Left lung (tissue), 14 donors: ENCODE measurements at places on chromosomes 5 and 9. TPM values are rescaled to one million over a fixed set of nuclear protein-coding genes. Genes with fewer than 3 reads are reported as not detected.

KCNIP1 gene
- total RNA-seq, result 0.35 TPM

DNA sequence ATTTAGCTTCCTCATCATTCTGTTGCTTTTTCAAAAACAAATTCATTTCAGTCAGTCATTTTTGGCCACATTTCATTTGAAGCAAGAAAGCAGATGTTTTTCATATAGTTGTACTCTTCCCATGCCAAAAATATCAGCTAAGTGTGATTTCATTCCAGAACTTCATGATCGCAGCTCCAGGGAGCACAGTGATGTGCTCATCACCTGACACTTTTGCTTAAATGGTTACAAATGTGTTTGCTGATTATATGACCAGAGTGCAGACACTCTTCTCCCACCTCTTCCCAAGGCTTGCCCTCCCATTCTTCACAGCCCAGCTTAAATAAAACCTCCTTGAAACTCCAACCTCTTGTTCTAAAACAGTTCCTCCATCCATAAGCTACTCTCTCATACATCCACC lies 32.6 kb downstream of the GABRB2 start:
- no peaks in the 10 kb centered on the region for H3K36me3 ChIP-seq
- no peak overlapping the region for H3K4me3 ChIP-seq
- peak; percentile 34 for DNase-seq
- H3K27ac ChIP-seq, result no peak overlapping the region
- H3K4me1 ChIP-seq, result no peaks in the 10 kb centered on the region
- H3K27me3 ChIP-seq, result no peaks in the 10 kb centered on the region

DNA sequence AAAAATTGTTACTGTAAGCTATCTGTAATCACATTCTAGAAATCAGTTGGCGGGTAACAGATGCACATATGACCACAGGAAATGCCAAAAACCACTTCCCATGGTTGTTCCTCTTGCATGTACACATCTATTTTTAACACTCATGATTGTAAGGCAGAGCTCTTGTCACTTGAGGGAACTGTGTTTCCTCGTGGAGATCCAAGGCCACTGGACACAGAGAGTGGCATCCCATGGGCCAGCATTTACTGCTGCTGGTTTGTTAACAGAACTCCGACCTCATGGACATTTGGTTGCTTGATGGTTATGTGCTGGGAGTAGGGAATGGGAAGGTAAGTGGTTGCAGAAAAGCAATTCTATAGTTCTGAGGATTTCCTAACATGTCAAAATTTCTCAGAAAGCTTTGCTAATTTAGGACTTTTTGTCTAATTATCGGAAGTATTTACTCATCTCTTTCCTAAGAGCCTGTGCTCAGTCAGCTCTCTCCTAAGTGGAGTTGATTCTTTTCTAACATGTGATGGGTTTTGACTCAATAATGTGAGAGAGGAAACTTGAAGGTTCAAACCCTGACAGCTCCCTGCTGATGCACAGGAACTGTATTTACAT lies 202.0 kb upstream of the NR3C1 start:
- no peaks in the 10 kb centered on the region for H3K27me3 ChIP-seq
- H3K36me3 ChIP-seq, result no peaks in the 10 kb centered on the region
- no peak for DNase-seq

- H3K36me3 ChIP-seq, result peaks cover 63% of the 10 kb centered on the region
- H3K27me3 ChIP-seq, result no peaks in the 10 kb centered on the region
- no peaks in the 10 kb centered on the region for H3K4me1 ChIP-seq
- H3K27ac ChIP-seq, result no peak overlapping the region
- no peak for DNase-seq
- no peak overlapping the region for H3K4me3 ChIP-seq
Measured at GRCh38 chr9:125440411-125440810, 178.8 kb downstream of the GAPVD1 start.

TAF11L12 gene
- not detected for total RNA-seq

DNA sequence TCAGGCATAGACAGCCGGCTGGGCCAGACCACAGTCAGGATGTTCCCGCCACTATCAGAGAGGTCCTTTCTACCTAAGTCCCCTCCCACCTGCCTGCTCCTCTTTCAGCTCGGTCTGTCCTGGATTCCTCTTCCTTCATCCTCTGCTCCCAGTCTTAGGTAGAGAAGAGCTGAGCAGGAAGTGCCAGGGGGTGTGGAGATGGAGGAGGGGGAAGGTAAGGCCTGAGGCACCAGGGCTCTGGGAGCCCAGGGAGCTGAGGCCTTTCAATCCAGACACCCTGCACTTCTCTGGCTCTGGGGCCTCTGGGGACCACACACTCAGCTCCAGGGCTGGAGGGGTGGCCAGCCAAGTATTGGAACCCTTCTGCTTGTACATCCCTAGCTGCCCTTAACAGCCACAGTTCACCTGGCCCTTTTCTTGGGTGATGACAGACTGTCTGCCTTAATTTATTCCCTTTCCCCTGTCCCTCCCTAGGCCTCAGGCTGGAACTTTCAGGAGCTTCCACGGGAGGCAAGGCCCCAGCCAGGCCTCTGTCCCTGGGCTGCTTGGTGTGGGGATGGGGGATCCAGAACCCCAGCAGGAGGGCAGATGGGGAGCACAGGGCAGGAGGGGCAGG lies 15.6 kb downstream of the IRF1 start:
- peaks cover 4% of the 10 kb centered on the region for H3K4me1 ChIP-seq
- H3K4me3 ChIP-seq, result no peak overlapping the region
- no peaks in the 10 kb centered on the region for H3K27me3 ChIP-seq

KIAA0825 gene
- total RNA-seq, result 6.3 TPM

DNA sequence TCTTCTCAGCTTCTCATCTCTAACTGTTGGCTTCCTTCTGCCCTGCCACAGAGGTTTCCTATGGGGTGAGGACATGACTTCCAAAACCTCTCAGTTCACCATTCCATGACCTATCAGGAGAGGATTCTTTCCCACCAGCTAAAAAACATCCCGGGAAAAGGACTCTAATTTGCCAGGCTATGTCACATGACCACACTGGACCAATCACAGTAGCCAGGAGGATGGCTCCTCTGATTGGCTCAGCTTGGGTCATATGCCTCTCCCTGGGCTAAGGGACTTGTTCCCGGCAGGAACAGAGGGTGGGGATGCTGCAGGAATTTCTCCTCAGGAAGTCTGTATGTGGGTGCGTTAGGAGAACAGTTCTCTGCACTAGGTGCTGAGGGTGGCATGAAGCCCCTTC lies 40.3 kb upstream of the XPA start:
- H3K36me3 ChIP-seq, result no peaks in the 10 kb centered on the region
- no peak for DNase-seq
- peaks cover 8% of the 10 kb centered on the region for H3K27me3 ChIP-seq
- H3K4me3 ChIP-seq, result no peak overlapping the region
- peaks cover 4% of the 10 kb centered on the region for H3K4me1 ChIP-seq

DNA sequence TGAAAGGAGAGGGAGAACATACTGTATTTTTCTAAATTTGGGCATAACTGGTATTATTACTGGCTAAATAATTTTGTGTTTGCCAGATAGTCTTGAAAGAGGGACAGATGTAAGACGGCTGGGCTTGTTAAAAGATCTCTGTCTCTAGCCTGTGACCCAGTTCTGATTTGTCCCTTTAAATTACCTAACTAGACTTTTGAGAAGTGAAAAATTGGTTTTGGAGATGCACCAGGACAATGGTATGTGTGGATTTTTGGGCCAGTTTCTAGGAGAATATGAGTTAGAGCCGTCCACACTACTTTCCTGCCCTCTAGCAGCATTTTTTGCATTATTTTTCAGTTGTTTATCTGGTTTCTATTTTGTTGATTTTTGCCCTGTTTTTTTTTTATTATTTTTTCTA lies 33.5 kb downstream of the LNPEP start:
- peak overlapping the region; percentile 19 for H3K27ac ChIP-seq
- no peaks in the 10 kb centered on the region for H3K36me3 ChIP-seq
- peaks cover 17% of the 10 kb centered on the region for H3K4me1 ChIP-seq
- H3K27me3 ChIP-seq, result no peaks in the 10 kb centered on the region

DNA sequence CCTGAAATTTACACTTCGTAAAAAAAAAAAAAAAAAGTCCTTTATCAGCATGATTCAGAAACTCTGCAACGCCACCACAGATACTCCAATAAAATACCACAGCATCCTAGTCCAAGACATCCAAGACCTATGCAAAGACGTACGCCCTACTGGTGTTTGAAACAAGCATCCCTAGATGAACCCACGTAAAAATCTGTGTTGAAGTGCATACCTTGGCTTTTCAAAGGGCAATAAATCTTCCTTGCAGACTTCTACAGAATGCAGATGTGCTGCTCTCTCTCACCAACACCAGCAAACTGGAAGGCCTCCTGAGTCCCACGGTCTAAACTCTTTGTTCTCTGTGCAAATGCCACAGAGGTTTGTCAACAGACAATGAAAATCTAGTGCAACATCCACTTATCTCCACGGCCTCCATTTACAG lies 38.8 kb downstream of the MYO10 start:
- H3K4me3 ChIP-seq, result no peak overlapping the region
- H3K4me1 ChIP-seq, result peaks cover 4% of the 10 kb centered on the region
- DNase-seq, result no peak
- H3K27me3 ChIP-seq, result no peaks in the 10 kb centered on the region
- H3K36me3 ChIP-seq, result no peaks in the 10 kb centered on the region

DNA sequence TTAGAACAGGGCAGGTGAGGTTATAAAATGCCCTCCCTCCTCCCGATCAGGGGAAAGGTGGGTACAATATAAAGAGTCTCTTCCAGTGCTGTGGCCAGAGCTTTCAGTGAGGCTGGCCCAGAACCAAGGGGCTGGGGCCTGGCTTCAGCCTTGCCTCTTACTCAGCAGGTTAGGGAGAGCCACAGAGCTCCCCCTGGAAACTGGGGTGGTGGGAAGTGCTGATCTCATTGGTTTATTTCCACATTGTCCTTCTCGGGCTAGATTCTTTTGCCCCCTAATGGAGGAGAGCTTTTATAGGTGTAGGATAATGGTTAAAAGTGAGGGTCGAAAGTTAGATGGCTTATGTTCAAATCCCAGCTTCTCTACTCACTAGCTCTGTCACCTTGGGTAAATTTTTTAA lies 186.7 kb upstream of the TBC1D2 start:
- DNase-seq, result no peak
- no peaks in the 10 kb centered on the region for H3K4me1 ChIP-seq
- H3K27me3 ChIP-seq, result no peaks in the 10 kb centered on the region
- H3K27ac ChIP-seq, result no peak overlapping the region
- H3K4me3 ChIP-seq, result no peak overlapping the region

OMD gene
- total RNA-seq, result 2.4 TPM

- no peak overlapping the region for H3K27ac ChIP-seq
- H3K4me1 ChIP-seq, result no peaks in the 10 kb centered on the region
- H3K4me3 ChIP-seq, result no peak overlapping the region
- H3K36me3 ChIP-seq, result no peaks in the 10 kb centered on the region
- no peak for DNase-seq
- no peaks in the 10 kb centered on the region for H3K27me3 ChIP-seq
Measured at GRCh38 chr5:9361835-9362234, 184.0 kb downstream of the SEMA5A start.

DNA sequence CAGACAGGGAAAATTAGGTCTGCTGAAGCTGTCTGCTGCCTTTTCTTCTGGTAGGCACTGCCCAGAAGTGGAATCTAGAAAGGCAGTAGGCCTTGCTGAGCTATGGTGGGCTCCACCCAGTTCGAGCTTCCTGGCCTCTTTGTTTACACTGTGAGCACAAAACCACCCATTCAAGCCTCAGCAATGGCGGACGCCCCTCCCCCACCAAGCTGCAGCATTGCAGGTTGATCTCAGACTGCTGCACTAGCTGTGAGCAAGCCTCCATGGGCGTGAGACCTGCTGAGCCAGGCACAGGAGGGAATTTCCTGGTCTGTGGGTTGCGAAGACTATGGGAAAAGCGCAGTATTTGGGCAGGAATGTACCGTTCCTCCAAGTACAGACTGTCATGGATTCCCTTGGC lies 18.5 kb downstream of the AGTPBP1 start:
- no peak overlapping the region for H3K4me3 ChIP-seq
- H3K27me3 ChIP-seq, result no peaks in the 10 kb centered on the region
- peaks cover 27% of the 10 kb centered on the region for H3K4me1 ChIP-seq
- DNase-seq, result no peak
- no peak overlapping the region for H3K27ac ChIP-seq
- no peaks in the 10 kb centered on the region for H3K36me3 ChIP-seq

GARIN3 gene
- not detected for total RNA-seq

DNA sequence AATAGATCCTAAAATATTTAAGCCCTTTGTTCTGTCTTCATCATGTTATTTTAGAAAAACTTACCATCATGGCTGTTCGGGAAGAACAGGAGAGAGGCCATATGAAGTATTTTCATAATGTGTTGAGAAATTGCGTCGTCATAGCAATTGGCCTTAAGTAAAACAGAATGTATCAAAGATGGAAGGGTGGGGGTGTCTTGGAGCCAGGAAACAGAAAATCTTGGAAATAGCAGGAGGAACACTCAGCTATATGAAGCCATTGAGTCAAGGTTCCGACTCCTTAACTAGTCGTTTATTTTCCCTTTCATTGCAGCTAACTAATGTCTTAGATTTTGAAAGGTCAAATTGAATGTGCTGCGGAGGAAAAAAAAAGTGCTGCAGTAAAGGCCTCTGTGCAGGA lies 1.3 kb downstream of the SPTAN1 start:
- no peaks in the 10 kb centered on the region for H3K36me3 ChIP-seq
- H3K4me3 ChIP-seq, result peak overlapping the region; percentile 86
- no peak for DNase-seq
- peak overlapping the region; percentile 97 for H3K27ac ChIP-seq
- H3K27me3 ChIP-seq, result no peaks in the 10 kb centered on the region
- peaks cover 78% of the 10 kb centered on the region for H3K4me1 ChIP-seq

GRCh38 chr5:173648308-173648866 lies 31.9 kb upstream of the BOD1 start:
- H3K4me1 ChIP-seq, result no peaks in the 10 kb centered on the region
- no peak overlapping the region for H3K27ac ChIP-seq
- no peak overlapping the region for H3K4me3 ChIP-seq
- no peaks in the 10 kb centered on the region for H3K36me3 ChIP-seq
- no peak for DNase-seq

GRCh38 chr9:134960701-134961181 lies 43.0 kb upstream of the FCN1 start:
- no peak overlapping the region for H3K4me3 ChIP-seq
- H3K27ac ChIP-seq, result no peak overlapping the region
- H3K36me3 ChIP-seq, result no peaks in the 10 kb centered on the region
- no peaks in the 10 kb centered on the region for H3K4me1 ChIP-seq

IL12B gene
- not detected for total RNA-seq

GRCh38 chr9:122183501-122183900 lies 23.8 kb downstream of the MORN5 start:
- no peak overlapping the region for H3K27ac ChIP-seq
- no peaks in the 10 kb centered on the region for H3K36me3 ChIP-seq
- DNase-seq, result no peak
- no peak overlapping the region for H3K4me3 ChIP-seq
- no peaks in the 10 kb centered on the region for H3K27me3 ChIP-seq

GRCh38 chr9:27792971-27793689 lies 219.8 kb upstream of the C9orf72 start:
- no peak for DNase-seq
- no peaks in the 10 kb centered on the region for H3K4me1 ChIP-seq
- no peak overlapping the region for H3K27ac ChIP-seq
- no peaks in the 10 kb centered on the region for H3K36me3 ChIP-seq

GRCh38 chr5:93240228-93240834 lies 340.7 kb downstream of the NR2F1-AS1 start:
- H3K4me1 ChIP-seq, result no peaks in the 10 kb centered on the region
- no peak overlapping the region for H3K27ac ChIP-seq
- no peak for DNase-seq
- no peaks in the 10 kb centered on the region for H3K36me3 ChIP-seq
- no peaks in the 10 kb centered on the region for H3K27me3 ChIP-seq
